ENCODE measurements at places on chromosomes 6 and 20. TPM values are rescaled to one million over a fixed set of nuclear protein-coding genes. Genes with fewer than 3 reads are reported as not detected.

DNA sequence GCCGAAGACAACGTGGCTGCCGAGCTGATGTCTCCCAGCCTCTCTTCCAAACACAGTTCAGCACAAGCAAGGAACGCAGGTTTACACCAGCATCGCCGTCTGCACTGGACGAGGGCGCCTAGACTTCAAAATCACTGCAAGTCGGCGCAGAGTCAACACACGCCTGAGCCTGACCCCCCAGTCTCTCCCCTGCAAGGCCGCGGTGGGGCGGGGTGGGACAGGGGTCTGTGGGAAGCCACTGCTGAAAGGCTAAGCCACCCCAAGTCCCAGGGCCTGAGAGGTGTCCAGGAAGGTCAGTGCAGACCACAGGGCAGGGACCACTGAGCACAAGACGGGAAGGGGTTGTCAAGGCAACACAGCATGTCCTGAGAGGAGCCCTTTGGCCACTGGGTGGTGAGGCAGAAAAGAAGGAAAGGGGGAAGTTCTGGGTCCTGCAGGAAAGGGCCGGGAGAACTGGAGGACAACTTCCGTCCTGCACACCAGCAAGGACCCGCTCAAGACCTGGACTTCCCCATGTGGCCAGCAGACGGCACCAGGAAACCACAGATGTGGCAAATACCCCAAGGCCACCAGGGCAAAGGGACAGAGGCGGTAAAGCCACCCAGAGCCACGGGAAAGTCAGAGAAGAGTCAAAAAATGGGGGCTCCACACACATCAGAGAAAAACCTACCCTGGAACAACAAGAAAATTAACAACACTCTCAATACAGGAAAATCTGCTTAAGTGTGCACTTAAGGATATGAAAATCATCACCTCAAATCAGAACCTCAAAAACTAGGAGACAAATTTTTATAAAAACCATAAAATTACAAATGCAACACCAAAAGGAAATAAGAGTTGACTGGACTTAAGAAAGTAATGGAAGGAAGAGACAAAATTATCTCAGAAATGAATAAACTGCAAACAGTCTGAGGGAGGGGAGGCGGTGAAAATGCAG is 84.8 kb downstream of the TAF4 start:
- DNase-seq, result no peak

- DNase-seq, result no peak
Observed at GRCh38 chr6:78538002-78538401, 329.3 kb upstream of the IRAK1BP1 start.

Gene FAM217A
- total RNA-seq, result not detected

Gene FOXA2
- not detected for total RNA-seq

Gene ULBP1
- not detected for total RNA-seq

Gene PPP1R18
- 93.0 TPM for total RNA-seq
